ENCODE measurements at places on chromosomes 2 and 18.

DNA sequence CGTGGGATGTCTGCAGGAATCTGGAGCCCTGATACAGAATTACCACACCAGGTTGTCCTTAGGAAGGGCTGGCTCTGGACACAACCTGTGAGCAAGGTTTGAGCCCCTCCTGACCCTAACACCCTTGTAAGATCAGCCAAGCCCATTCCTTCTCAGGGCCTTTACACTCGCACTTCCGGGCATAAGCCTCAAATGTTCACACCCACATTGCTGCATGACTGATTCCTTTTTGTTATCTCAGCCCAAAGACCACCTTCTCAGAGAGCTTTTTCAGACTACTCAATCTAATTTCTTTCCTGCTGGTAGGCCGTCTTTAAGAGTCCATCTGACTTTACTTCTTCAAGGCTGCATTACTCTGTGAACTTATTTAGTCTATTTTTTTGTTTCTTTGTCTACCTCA is 464.0 kb upstream of the SPRED2 start:
- DNase-seq = no peak

GRCh38 chr18:32878436-32878835 is 105.6 kb upstream of the KLHL14 start:
- no peak for DNase-seq

- no peak for DNase-seq
Measured at GRCh38 chr18:7561909-7562460, 5.1 kb upstream of the PTPRM start.

GRCh38 chr2:141848191-141848590 is 282.6 kb downstream of the LRP1B start:
- DNase-seq = peak; percentile 7

DNA sequence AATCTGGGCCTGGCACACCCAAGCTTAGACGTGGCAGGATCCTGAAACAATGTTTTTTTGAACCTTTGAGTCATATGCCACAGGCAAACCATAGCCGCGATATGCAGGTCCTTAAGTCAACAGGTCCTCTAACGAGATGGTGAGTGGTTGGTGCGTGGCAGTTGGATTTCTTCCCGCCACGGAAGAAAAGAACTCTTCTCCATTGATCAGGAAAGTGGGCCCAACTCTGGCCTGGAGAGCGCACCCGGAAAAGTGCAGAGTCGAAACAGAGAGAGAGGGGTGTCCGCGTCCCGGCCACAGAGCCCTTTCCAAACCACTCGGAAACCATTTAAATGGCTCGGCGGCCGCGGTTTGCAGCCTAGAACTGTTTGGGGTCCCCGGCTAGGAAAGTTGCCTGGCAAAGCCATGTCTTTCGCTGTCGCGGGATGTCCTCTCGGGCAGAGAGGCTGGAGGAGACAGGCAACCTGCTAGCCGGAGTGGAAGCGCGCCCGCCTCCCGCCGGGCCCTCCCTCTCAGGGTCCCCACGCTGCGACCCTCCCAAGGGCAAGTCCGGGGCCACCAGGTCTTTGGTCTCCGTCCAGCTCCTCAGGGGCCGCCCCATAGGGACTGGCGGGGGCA is 777 bp downstream of the GALNT3 start:
- DNase-seq = peak; percentile 29

GRCh38 chr18:25962176-25962575 is 128.2 kb downstream of the SS18 start:
- peak; percentile 63 for DNase-seq

DNA sequence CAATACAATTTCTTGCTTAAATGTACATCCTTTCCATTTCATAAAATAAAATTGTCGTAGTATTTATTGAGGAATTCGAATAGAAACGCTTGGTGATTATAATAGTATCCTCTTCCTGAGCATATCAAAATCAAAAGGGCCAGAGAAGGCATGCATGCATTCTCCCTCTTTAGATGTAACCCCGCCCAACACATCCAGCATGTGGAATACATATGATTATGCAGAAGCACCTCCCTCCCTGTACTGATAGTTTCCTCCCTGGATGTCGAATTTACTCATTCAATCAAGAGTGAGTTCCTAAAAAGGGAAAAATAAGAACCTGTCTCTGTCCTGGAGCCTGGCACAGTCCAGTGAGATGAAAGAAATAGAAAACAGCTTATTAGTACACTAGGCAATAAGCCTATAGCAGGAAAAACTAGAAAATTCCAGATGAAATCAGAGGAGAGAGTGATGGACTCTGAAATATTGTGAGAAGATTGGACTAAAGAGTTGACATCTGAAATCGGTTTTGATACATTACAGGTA is 262.9 kb downstream of the RDH14 start:
- DNase-seq = no peak

DNA sequence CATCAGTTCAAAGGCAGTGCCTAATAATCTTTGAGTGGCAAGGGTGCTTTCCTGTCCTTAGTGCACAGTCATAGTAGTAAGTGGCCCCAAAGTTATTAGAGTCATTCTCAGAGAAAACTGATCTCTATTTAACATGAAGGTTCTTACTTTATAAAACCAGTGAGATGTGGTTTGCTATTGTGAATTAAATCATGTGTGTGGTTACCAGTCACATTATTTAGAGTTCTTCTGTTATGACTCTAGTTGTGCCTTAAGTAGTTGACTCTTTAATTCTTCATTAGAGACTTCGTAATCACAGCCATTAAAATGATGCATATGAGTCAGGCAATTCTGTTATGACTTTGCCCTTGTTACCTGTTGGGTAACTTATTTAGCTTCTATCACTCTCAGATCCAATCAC is 1392.9 kb upstream of the ACVR2A start:
- no peak for DNase-seq

GRCh38 chr2:26672112-26672817 is 20.3 kb upstream of the KCNK3 start:
- no peak for DNase-seq

DNA sequence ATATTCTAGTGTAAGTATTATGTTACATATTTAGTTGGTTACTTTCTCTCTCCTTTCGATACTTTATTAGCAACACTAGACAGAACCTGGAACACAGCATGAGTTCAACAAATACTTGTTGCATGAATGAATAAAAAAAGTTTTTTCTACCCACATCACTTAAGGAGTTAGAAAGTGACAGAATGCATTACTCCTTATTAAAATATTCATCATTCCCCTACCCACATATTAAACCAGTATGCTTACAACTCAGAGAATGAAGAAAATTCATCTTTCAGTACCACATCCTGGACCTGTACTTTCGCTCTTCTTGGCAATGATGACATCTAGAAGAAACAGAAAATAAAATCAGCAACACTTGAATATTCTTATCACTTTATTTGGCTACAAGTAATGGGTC is 6.0 kb downstream of the SRBD1 start:
- no peak for DNase-seq

DNA sequence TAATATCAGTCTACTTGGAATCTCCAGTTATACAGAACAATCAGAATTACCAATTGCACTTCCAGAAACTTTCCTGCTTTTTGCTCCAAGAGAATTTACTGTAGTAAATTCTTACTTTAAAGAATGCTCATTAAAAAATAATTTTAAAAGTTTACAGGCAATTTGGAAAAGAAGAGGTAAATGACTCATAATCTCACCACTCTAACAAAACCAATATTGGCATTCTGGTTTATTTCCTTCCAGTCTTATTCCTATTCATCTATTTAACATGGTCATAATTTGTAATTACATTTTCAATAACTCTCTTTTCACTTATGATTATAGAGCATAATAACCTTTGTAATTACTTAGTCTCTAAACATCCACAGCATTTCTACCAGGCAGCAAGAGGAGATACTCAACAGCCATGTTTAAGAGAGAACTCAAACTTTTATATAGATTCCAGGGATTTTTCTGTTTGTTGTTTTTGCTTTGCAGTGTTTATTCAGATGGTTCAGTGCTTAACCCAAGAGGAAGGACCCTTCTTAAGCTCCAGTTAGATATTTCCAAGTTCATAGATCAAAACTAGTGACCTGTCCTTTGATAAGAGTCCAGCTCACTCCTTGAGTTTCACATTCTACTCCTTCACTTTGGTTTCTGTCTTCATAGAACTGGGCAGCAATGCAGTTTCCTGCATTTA is 464.7 kb downstream of the TXNL1 start:
- no peak for DNase-seq

- no peak for DNase-seq
Measured at GRCh38 chr2:132691556-132691955, 21.6 kb upstream of the LYPD1 start.

GRCh38 chr2:33073018-33073417 is 126.3 kb downstream of the LTBP1 start:
- DNase-seq = no peak

GRCh38 chr2:226890286-226890685 is 54.4 kb downstream of the RHBDD1 start:
- DNase-seq = no peak

- no peak for DNase-seq
Measured at GRCh38 chr2:195494451-195494850, 162.6 kb upstream of the SLC39A10 start.

- DNase-seq = no peak
Measured at GRCh38 chr2:67567886-67568285, 170.8 kb downstream of the ETAA1 start.

GRCh38 chr18:34342960-34343359 is 118.2 kb upstream of the NOL4 start:
- no peak for DNase-seq

- DNase-seq = peak; percentile 4
Measured at GRCh38 chr2:116329280-116329679, 1485.2 kb upstream of the DDX18 start.

DNA sequence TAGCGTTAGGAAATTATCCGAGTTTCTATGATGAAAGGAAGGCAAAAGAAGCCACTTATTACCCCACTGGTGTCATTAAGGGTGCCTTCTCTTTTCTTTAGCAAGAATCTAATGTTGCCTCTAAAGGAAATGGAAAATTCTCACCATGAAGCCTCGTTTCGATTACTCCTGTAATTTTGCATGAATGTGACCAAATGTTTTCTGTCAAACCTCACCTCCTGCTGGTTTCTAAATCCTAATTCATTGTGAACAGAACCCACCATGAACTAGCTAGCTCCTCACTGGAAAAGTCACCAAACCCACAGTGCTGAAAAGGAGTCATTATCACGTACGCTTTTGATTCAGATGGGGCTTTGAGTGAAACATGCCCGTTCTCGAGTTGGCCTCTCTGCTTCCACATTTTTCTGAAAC is 119.9 kb downstream of the COPS8 start:
- no peak for DNase-seq

GRCh38 chr18:11676386-11676785 is 12.7 kb upstream of the GNAL start:
- no peak for DNase-seq

GRCh38 chr2:26081556-26081955 is 47.7 kb downstream of the RAB10 start:
- no peak for DNase-seq

GRCh38 chr2:226661789-226662545 is 137.7 kb downstream of the IRS1 start:
- no peak for DNase-seq

DNA sequence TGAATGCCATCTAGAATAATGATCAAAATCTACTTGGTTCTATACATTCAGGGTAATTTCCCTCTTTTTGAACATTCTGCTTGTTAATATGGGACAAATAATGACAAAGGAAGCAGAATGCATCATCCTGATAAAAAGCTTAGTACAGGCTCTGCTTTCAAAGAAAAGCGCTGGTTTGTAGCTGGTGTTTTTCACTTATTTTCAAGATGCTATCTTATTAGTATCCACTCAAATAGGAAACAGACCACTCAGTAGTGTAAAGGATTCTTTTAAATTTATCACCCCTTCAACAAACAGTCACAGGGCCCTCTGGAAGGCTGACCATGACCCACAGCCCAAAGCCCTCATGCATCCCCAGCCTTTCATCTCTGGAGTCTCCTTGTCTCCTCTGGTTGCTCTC is 18.0 kb upstream of the AFF3 start:
- no peak for DNase-seq

DNA sequence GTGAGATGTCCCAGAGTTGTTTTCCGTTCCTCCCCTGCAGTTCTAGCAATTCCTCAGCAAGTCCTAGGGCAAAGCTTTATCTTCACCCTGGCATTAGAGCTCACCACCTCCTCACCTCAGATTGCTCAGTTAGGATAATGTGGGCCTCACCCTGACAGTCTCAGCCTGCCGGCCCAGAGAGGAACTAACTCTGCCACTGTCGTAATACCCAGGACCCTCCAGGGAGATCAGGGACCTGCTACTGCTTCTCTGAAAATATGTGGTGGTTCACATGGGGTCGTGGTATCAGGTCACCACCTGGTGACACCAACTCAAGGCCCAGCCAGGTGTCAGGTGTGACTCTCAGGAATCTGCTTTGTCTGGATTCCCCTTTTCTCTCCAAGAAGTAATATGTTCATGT is 120.7 kb downstream of the FEZ2 start:
- no peak for DNase-seq

- DNase-seq = no peak
Measured at GRCh38 chr2:69138793-69139459, 125.9 kb downstream of the ANTXR1 start.

DNA sequence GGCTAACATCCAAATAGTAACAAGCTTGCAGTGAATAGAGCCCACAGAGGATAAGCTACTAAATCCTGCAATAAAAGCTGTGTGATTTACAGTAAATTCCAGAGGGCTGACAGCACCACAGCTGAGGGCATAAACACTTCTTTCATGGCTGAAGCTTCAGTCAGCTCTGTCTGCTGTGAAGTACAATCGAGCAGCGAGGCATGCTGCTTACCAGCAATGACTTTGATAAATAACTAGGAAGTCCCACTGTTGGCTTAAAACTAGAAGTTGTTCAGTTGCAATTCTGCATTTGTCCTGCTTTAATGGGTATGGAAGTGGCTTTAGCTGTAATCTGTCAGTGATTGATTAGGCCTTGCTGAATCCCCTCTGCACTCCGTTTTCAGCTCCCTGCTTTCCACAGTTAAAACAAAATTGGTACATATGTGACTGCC is 65.2 kb upstream of the FIGN start:
- peak; percentile 96 for DNase-seq

DNA sequence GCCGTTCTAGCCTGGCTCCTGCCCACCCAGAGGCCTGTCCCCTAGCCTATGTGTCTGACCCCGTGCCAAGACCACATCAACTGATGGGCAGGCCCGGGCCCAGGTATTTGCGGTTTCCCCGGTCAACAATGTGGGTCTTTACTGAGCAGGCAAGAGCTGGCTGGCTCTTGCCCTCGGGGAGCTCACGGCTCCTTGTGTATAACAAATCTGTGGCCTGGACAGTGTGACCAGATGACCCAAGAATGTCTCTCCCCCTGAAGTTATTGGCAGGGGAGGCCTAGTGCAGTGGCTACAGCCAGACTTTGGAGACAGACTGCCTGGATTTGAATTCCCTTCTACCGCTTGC is 179.6 kb downstream of the KLHL29 start:
- no peak for DNase-seq

GRCh38 chr2:38176619-38177021 is 100.7 kb upstream of the CYP1B1 start:
- DNase-seq = peak; percentile 21

- DNase-seq = no peak
Measured at GRCh38 chr2:101395545-101396315, 8.4 kb upstream of the CREG2 start.

- no peak for DNase-seq
Measured at GRCh38 chr2:120229341-120229740, 6.1 kb upstream of the TMEM185B start.

GRCh38 chr18:50131591-50131990 is 63.4 kb downstream of the MYO5B start:
- DNase-seq = no peak
